GM04503 (cell line): ENCODE measurements at places on chromosomes 6 and 20.
A peak's percentile ranks its signal among the peaks of the same experiment; 100 is the strongest.

DNA sequence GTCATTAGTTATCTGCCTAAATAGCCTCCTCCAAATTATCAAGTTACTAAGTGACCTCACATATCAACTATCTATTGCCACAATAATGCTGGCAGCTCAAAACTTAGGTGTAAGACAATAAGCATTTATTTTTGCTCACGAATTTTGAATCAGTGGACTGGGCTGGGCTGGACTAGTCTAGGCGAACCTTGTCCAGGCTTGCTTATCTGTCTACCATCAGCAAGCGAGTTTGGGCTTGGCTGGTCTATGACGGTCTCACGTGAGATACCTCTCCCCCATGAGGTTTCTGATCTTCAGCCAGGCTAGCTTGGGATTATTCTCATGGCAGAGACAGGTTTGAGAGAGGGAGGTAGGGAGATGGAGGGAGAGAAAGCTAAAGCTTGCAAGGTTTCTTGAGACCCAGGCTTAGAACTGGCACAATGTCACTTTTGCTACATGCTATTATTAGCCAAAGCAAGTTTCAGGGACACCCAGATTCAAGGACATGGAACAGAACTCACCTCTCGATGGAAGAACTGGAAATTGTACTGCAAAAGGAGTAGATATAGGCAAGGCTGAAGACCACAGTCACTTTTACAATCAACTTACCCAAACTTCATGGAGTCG is 80.9 kb downstream of the WASF1 start:
- DNase-seq = no peak

DNA sequence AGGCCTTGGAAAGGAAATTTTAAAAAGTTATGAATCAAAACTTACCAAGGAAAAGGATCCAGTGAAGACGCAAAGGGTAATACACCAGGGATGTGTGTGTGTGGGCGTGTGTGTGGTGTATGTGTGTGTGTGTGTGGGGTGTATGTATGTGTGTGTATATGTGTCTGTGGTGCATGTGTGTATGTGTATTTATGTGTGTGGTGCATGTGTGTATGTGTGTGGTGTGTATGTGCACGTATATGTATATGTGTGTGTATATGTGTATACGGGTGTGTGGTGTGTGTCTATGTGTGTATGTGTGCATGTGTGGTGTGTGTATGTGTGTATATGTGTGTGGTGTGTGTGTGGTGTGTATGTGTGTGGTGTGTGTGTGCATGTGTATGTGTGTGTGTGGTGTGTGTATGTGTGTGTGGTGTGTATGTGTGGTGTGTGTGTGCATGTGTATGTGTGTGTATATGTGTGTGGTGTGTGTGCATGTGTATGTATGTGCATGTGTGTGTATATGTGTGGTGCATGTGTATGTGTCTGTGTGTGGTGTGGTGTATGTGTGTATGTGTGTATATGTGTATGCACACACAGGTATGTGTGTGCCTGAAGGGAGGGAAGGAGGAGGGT is 176.1 kb upstream of the SUPT3H start:
- DNase-seq = no peak

DNA sequence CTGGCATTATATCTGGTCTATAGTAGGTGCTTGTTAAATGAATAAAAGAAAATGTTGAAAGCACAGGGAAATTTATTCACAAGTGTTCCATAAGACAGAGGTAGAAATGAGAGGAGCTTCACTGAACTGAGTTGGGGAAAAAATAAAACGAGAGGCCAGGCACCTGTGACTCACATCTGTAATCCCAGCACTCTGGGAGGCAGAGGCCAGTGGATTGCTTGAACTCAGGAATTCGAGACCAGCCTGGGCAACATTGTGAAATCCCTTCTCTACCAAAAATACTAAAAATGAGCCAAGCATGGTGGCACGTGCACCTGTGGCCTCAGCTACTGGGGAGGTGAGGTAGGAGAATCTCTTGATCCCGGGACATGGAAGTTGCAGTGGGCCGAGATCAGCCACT is 28.1 kb upstream of the IBTK start:
- DNase-seq = no peak

- peak; percentile 50 for DNase-seq
Measured at GRCh38 chr20:23257848-23258746, 92.5 kb upstream of the NXT1 start.

GRCh38 chr6:157471895-157472686 is 91.1 kb downstream of the ZDHHC14 start:
- no peak for DNase-seq

- no peak for DNase-seq
Measured at GRCh38 chr6:145848541-145848940, 33.9 kb upstream of the FBXO30 start.

GRCh38 chr20:58985656-58986055 is 4.6 kb downstream of the NELFCD start:
- DNase-seq = no peak

- DNase-seq = no peak
Measured at GRCh38 chr6:143806282-143807102, 36.6 kb upstream of the LTV1 start.

GRCh38 chr6:33018904-33019303 is 9.5 kb upstream of the HLA-DOA start:
- peak; percentile 7 for DNase-seq

DNA sequence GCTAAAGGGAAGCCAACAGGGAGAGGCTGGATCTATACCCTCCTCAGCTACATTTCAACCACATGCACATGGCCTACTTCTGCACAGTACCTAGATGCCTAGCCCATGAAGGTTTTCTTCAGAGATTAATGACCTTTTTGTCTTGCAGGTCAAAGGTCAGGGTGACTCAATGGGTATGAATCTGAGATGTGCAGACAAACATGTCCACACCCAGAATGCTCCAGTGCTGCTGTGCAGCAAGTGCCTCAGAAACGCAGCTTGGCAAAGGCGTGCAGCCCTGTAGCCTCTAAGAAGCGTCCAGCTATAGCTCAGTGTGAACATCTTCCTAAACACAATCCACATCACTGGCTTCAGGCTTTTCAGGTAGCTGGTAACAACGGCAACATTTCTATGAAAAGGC is 24.4 kb downstream of the MAP1LC3A start:
- DNase-seq = no peak

- DNase-seq = no peak
Measured at GRCh38 chr20:9617940-9618339, 103.5 kb downstream of the LAMP5 start.

DNA sequence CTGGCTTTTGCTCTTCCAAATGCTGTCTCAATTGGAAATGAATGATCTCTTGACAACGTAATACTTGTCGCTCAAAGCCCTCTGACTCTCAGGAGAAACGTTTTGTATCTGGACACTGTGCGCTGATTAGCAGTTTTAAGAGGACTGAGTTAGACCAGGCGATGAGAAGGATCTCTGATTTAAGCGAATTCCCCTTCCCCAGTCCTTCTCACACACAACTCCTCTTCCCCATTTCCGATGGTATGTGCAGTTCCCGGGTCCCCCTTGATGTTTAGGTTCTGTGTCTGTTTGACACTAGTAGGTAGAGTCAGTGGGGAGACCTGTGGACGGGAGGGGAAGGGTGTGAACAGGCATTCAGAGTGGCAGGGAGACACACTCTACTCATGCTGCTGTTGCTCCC is 2.5 kb downstream of the ZDHHC14 start:
- DNase-seq = no peak

DNA sequence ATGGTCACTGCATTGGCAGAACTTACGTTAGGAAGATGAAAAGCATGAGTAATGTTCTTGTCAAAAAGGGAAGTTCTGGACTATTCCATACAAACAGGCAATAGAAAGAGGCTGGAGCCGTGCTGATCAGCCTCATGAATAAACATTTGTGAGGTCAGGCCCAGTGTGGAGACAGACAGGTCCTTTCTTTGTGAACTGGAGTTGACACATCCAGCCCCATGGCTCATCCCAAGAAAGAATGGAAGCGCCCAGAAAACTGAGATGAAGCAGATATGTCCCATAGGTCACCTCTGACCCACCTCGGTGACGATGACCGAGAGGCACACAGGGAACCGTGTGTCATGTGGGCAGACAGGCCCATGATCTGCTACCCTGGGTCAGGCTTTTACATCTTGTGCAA is 276.0 kb upstream of the SGK1 start:
- no peak for DNase-seq

DNA sequence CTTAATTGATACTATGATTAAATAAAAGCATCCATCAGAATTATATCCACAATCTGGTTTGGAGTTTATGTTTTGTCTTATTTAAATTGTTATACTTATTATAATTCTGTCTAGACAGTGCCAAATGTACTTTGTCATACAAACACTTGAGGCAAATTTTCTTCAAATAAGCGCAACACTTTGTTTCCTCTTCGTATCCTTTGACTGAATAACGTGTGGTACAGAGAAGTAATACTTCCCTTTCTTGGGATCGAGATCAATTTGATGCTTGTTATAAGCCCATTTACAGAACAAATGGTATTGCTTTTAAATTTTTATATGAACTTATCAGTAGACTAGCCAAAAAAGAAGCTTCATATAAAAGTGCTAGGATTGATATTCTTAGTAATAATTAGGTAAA is 111.0 kb downstream of the ATG5 start:
- DNase-seq = no peak

DNA sequence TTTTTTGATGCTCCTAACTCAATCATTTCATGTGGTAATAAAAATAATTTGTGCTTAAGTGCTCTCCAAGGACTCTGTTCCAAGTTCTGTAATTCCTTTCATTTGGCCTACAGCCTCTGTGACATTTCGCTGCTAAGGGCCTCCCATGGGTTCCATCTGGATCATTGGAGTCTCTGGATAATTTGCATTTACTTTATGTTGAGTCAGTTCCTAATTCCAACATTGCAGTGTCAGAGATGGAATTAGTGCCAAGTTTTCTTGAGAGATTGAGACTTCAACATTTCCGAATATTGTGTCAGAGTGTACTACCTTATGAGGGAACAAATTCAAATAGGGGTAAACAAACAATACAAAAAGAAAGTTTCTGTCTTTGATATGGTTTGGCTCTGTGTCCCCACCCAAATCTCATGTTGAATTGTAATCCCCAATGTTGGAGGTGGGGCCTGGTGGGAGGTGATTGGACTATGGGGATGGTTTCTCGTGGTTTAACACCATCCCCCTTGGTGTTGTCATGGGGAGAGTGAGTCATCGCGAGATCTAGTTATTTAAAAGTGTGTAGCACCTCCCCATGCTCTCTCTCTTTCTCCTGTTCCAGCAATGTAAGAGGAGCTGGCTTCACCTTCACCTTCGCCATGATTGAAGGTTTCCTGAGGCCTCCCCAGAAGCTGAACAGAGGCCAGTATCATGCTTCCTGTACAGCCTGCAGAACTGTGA is 244.1 kb upstream of the TBX18 start:
- no peak for DNase-seq

GRCh38 chr6:17178754-17179529 is 77.1 kb downstream of the STMND1 start:
- DNase-seq = no peak

DNA sequence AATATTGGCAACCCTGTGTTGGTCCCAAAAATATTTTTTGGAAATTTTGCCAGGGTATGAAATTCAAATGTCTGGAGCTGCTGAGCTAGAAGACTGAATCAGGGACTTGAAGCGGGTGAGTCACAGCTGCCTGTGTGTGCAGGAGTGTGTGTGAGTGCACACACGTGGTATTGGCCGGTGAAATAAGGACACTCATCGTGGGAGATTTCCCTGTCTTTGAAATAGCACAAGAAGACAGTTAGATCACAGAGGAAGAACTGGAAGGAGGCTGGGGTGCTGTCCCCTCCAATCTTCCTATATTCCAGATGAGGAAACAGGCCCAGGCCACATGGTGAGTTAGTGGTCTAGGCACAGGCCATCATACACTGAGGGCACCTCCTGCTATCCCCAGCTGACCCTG is 123.8 kb upstream of the MLN start:
- DNase-seq = peak; percentile 51

DNA sequence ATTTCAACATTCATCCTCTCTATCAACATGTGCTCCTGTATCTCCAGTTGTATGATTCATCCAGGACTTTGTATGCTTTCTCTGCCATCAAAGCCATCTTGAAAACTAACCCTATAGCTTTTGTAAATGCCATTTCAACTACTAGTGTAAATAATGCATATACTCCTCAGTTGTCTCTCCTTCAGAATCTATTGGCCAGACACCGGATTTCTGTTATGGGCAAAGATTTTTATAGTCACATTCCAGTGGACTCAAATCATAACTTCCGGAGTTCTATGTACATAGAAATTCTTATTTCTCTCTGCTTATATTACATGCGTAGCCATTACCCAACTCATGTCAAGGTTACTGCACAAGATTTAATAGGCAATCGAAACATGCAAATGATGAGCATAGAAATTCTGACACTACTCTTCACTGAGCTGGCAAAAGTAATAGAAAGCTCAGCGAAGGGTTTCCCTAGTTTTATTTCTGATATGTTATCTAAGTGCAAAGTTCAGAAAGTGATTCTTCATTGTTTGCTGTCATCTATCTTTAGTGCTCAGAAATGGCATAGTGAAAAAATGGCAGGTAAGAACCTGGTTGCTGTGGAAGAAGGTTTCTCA is 54.8 kb downstream of the PGM3 start:
- DNase-seq = no peak

DNA sequence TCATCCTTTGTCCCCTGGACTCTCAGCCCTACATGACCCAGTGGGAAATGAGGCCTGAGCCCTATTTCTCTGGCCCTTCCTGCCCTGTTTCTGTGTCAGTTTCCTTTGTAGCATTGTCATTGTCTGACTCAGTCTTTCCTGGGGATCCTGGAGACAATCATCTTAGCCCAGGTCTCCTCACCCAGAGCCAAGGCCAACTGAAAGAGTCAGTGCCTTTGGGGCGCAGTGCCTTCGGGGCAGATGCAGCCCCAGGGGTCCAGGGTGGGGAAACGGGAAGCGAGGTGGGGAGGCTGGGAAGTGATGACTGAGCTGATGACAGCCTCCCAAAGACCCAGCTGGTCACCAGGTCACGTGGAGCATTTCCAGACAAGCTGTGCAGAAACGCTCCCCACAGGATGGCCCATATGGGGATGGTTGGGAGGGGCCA is 93.3 kb upstream of the SULF2 start:
- no peak for DNase-seq

DNA sequence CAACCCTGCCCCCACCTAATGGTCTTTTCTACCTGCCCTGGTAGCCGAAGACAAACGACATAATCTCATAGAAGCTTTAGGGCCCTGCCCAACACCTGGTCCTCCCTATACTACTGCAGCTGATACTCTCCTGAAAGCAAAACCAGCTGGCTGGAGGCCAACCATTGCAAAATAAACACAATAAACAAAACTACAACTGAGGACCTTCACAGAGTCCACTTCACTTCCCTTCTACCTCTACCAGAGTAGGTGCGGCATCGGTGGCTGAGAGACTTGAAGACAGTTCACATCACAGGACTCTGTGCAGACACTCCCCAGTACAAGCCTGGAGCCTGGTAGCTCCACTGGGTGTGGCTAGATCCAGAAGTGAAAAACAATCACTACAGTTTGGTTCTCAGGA is 476.2 kb downstream of the MMUT start:
- no peak for DNase-seq
